MG63 (cell line): ENCODE measurements at places on chromosomes 5 and 9. TPM values are rescaled to one million over a fixed set of nuclear protein-coding genes. Genes with fewer than 3 reads are reported as not detected.

DNA sequence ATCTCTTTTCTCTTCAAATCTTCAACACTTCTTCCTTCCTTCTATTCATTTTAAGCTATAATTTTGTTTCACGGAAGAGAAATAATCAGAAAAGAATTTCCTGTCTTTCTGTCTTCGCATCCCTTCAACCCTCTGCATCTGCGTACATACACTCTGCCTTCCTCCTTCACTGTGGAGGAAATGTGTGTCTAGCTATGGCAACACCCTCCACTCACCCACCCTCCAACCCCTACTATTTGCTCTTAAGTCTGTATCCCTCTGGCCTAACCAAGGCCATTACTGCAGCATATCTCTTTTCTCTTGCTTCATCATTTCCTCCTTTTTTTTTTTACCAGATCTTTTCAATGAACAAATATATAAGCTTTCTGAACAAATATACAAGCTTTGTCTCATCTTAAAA is 105.7 kb upstream of the NUDT12 start:
- no peak for DNase-seq

- no peak for DNase-seq
These were observed 818.0 kb upstream of the ZNF608 start for GRCh38 chr5:125564317-125564975.

- DNase-seq = no peak
These were observed 12.0 kb upstream of the QSOX2 start for GRCh38 chr9:136257381-136258298.

DNA sequence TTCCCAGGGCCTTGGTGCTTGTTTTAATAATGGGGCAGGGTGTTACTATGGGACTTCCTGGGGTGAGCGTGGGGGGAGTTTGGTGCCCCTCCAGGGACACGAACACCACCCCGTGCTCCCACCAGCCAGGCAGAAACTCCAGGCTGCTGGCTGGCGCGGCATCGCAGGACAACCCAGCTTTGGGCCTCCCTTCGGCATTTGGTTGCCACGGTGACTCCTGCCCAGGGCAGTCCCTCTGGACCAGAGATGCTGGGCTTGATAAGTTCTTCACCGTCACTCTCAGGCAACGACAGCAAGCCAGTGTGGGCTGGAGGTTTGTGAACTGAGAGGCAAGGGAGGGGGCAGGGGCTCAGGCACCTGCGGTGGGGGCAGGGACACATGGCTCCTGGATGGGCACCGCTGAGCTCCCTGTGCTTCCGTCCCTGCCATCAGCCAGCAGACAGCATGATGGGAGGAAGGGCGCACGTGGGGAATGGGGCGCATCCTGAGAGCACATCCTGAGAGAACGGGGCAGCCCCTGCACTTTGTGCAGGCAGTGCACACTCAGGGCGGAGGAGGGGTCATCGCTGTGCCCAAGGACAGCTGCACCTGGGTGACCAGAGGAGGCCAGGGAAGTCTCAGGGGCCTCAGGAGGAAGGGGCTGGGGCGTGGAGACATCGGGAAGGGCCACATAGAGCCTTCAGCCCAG is 116.4 kb downstream of the RXRA start:
- no peak for DNase-seq

- DNase-seq = peak; percentile 99
These were observed 35.5 kb downstream of the OLFML2A start for GRCh38 chr9:124812441-124812876.

GRCh38 chr9:77949751-77950436 is 81.7 kb downstream of the GNAQ start:
- DNase-seq = no peak

DNA sequence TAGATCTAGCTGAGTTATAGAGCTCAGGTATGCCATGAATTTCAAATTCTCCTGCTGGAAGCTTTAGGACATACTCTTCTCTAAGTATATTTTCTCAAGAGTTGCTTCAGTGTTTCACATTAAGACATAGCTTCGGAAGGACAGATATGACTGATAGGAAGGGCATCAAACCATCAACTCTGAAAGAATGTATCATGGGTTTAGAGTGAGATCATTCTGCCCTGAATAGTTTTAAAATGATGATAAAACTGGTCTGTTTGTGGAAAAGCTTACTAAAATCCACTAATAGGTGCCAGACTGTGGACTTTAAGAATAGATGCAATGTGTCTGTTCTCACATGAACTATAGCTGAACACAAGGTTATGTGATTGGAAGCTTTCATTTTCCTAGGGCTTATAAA is 8.4 kb downstream of the SPEF2 start:
- DNase-seq = no peak

- no peak for DNase-seq
These were observed 125.3 kb upstream of the GNA14 start for GRCh38 chr9:77773381-77773780.

- DNase-seq = no peak
These were observed 4.7 kb downstream of the SPTAN1 start for GRCh38 chr9:128556926-128557634.

DNA sequence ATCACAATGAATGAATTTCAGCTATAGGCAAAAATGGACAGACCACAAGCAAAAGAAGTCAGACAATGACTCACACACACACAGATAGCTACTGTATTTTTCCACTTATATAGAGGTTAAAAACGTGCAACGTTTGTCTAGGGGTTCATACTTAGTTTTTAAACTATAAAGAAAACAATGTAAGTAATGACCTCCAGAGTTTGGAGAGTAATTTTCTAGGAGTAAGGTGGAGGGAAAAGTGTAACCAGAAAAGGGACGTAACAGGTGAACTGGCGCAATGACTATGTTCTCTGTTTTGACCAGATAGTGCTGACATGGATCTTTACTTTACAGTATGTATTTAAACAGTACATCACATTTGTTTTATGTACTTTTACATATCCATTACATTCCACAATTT is 51.1 kb downstream of the FNIP1 start:
- DNase-seq = no peak

- DNase-seq = no peak
These were observed 7.3 kb downstream of the DNAJB5 start for GRCh38 chr9:34996905-34997279.

DNA sequence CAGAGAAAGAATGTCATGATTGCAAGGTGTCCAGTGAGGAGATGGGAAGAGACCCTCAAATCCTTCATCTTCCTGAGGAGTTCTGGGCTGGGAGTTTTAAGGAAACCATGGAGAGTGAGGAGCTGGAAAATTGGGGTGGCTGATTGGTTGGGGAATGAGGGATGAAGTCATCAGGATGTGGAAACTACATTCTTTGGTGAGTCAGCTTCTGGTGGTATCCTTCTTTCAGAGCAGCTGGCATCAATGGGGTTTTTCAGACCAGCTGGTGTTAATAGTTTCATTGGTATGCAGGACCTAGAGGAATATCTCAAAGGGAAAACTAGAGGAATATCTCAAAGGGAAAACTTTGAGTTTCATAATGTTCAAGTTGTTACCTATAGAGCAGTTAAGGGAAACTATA is 45.2 kb downstream of the RNF180 start:
- peak; percentile 39 for DNase-seq

DNA sequence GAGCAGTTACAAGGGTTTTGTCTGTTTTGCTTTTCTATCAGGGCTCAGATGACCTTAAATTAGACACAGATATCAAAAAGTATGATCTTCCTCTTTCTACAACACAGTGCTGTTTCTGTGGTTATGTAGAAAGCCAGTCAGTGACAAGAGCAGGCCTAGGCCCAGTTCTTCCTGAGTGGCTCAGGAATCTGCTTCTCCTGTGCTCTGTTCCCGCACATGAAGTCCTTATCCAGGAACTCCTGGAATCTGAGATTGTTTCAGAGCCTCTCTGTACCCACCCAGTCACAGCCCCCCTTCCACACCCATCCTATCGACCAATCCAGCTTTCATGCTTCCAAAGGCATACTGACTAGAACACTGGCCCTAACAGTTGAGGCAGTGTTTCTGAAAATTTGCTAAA is 40.4 kb upstream of the SMU1 start:
- DNase-seq = no peak

DNA sequence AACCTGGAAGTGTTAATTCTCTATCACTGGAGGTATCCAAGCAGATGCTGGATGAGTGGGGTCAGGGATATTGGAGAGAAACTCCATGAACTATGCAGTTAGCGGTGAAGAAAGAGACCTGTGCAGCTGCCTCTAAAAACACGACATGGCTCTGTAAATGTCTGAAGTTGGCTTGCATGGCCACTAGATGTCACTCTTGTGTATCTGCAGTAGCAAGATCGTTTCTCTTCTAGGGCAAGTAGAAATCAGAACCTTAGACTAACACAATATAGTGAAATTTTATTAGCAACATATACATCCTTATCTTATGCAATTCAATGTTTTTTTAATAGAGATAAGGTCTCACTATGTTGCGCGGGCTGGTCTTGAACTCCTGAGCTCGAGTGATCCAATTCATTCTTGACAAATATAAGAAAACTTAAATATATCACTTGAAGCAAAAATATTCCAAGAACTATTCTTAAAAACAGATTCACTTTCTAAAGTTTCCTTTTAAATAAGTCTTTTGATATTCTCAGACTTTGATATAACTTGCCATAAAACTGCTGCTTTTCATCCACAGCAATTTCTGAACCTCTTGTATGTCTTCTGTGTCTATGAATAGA is 2.9 kb downstream of the OR2S2 start:
- DNase-seq = peak; percentile 76

GRCh38 chr5:159682623-159683022 is 233.7 kb upstream of the ADRA1B start:
- no peak for DNase-seq

DNA sequence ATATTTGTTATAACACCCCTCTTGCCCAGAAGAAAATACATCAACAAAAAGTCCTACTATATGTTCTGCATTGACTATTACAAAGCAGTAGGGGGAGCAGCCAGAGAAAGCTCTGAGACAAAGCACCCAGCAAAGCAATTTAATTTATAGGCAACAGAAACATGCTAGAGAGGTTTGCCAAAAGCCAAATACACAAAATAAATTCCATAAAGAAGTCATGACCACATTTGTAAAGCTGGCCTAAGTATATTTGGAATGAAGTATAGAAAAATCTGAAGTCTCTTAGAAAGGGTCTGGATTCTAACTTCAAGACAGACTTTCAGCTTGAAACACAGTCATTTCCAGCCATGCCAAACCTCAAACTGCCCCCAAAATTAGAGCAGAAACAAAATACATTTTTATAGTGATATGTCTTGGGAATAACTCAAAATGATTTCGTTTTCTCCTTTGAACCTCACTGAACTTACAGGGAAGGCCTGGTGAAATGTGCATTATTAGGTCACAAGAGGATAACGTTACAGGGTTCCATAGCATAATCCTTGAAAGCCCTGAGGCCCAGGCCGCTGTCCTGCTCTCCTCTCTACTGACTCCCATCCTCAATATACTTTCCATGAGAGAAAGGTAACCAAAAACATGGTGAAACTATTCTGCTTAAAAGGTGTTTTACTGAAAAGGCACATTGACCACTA is 451.8 kb downstream of the RAB3C start:
- peak; percentile 8 for DNase-seq

DNA sequence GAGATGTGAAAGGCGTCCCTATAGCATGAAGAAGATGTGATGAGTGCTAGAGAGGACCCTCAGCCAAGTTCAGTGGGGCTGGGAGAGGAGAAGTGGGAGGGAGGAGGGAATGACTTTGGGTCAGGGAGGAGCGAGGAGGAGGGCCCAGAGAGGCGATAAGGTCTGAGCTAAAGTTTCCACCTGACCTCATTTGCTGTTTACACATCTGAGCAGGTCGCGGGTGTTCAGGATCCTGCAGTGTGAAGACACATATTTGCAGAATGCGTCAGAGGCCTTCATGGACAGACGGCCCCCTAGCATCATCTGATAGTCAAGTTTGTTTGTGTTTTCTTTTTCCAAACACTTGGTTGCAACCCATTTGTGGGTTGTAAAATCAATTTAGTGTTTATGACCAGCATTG is 18.9 kb upstream of the IGFBPL1 start:
- DNase-seq = peak; percentile 15

GRCh38 chr5:134142806-134143205 is 28.3 kb downstream of the TCF7 start:
- no peak for DNase-seq

DNA sequence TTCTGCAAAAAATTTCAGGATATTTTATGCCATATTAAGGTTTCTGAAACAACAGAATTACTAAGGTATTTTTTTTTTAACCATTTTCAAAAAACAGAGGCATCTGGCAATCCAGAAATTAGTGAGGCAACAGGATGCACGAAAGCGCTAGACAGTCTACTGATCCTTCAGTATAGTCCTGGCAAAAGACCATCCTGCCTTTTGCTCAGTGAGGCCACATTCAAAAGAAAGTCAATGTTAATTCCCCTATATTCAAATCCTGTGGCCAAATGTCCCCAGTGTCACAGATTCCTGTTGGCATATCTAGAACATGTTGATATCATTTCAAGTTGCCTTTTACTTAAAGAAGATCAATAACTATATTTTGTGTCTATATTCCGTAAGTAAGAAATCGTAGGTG is 13.1 kb upstream of the NFIB start:
- peak; percentile 77 for DNase-seq

- peak; percentile 85 for DNase-seq
These were observed 79.8 kb upstream of the CAST start for GRCh38 chr5:96582343-96582742.

The TAS2R1 gene
- total RNA-seq = 0.64 TPM in 1 of 2 replicates, not detected in the other

The C9 gene
- not detected in 2 replicates for total RNA-seq

The EFNA5 gene
- total RNA-seq = 0.56 and 0.79 TPM in 2 replicates

The PTPDC1 gene
- 2.4 and 3.6 TPM in 2 replicates for total RNA-seq

The TAF1L gene
- total RNA-seq = not detected in 2 replicates

The SLC25A2 gene
- not detected in 2 replicates for total RNA-seq

The F12 gene
- 1.3 and 2.3 TPM in 2 replicates for total RNA-seq

The XPA gene
- 4.9 and 15.5 TPM in 2 replicates for total RNA-seq

The GFPT2 gene
- 2.7 and 3.7 TPM in 2 replicates for total RNA-seq

The NIM1K gene
- total RNA-seq = not detected in 2 replicates

The C9orf50 gene
- total RNA-seq = not detected in 2 replicates

The HSD17B3 gene
- 0.36 TPM in 1 of 2 replicates, not detected in the other for total RNA-seq
